ENCODE measurements at places on chromosomes 1 and 21. TPM values are rescaled to one million over a fixed set of nuclear protein-coding genes. Genes with fewer than 3 reads are reported as not detected.

DNA sequence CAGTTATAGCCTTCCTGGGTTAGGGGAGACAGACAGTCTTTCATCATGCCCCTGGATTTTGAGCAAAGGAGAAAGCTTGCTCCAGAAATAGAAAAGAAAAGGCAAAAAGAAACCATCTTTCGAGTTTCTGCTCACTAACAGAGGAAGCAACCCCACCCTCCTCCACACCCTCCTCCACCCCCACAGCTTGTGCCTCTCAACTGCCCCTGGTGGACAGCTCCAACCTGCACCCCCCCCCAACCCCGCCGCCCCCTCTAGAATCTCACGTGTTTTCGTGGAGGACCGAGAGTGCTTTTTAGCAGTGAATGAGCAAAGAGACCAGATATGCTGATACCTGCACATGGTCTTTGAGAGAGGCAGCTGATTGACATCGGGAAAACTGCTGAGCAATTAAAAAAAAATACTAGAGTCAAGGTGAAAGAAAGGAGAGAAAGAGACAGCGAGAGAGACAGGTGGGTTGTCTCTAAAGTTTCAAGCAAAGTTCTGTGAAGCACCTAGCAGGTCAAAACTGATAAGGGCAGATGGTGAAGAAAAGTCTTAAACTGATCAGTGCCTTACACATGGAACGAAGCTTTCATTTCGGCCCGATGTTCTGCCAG lies 358.3 kb downstream of the KIF26B start:
- DNase-seq: peak; percentile 36

DNA sequence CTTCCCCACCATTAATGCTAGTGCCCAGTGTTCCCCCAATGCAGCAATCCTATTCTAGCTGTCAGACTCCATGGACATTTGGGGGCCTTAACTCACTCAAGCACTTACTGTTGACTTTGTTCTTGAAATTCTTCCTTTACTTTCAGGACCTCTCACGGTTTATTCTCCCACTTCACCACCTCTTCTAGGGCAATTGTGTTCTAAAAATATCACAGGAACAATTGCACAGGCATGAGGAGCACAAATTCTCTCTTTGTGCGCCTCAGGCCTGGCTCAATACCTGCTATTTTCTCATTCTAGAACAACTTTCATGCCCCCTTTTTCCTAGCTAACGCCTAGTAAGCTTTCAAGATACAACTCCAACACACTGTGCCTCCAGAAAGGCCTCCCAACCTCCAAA lies 7.3 kb downstream of the MAB21L3 start:
- no peak for DNase-seq

ADAM30 gene
- total RNA-seq: 1.4 TPM

GRCh38 chr1:30179942-30180543 lies 543.3 kb downstream of the MATN1 start:
- DNase-seq: no peak

DNA sequence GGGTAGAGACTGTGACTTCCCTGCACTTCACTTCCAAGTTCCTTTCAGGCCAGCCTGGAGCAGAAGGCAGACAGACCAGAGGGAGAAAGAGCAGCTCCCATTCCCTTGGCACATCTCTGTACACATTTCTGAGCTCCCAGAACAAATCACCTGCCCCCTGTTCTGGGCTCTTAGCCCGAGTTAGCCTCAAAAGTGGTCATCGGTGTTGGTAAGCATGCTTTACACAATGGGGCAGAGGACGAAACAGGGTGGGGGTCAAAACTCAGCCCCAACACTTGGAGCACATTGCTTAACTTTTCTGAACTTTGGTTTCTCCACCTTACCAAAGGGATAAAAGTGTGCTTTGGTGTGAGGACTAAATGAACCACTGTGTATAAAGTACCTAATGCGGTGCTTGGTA lies 98.7 kb downstream of the DAB1 start:
- no peak for DNase-seq

- no peak for DNase-seq
Observed at GRCh38 chr1:193589597-193590040, 403.2 kb upstream of the B3GALT2 start.

- no peak for DNase-seq
Observed at GRCh38 chr1:89781494-89782126, 39.2 kb upstream of the LRRC8D start.

- no peak for DNase-seq
Observed at GRCh38 chr1:194477908-194478307, 1291.5 kb upstream of the B3GALT2 start.

- no peak for DNase-seq
Observed at GRCh38 chr1:49013079-49013478, 236.4 kb upstream of the BEND5 start.

GRCh38 chr1:202135221-202135721 lies 9.3 kb downstream of the ARL8A start:
- DNase-seq: peak; percentile 68

PAQR6 gene
- not detected for total RNA-seq

DNA sequence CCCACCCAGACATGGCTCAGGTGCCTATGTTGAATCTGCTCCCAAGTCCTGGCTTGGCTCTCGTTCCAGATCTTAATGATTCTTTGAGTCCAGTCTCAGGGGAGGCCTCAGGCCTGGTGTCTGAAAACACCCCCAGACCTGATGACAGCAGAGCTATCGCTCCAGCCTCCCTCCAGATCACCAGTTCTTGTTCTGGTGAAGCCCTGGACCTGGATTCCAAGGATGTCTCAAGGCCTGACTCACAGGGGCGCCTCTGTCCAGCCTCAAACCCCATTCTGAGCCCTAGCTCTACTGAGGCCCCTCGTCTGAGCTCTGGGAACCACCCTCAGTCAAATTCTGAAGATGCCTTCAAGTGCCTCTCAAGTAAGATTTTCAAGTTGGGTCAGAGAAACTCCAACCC lies 11.4 kb downstream of the MROH7 start:
- peak; percentile 57 for DNase-seq

DNA sequence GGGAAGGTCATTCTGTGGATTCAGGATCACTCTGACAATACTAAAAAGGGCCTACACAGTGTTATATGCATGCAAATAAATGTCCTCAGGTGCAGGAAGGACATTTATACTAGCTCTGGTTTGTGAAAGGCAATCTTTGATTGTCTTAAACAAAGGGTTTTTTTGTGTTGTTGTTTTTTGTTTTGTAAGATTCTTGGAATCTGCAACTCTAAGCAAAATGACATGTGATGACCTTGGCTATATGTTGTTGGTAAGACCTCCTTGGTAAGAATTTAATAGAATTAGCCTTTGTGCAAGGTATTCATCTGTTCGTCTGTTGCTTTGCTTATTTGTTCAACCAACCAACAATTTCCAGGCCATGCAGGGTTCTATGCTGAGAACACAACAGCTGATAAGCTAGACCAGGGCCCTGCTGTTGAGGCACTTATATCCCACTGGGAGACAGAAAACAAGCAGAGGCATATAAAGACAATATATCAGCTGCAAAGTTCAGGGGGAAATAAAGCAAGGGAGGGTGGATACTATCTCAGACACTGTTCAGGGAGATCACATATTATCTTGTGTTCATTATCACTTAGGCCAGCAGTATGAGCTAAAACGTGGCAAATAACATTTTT lies 60.3 kb downstream of the FH start:
- DNase-seq: no peak

HCRTR1 gene
- 6.7 TPM for total RNA-seq

CRP gene
- 0.48 TPM for total RNA-seq

GRCh38 chr1:8241417-8242014 lies 76.4 kb upstream of the SLC45A1 start:
- DNase-seq: no peak

MR1 gene
- 11.3 TPM for total RNA-seq

DNA sequence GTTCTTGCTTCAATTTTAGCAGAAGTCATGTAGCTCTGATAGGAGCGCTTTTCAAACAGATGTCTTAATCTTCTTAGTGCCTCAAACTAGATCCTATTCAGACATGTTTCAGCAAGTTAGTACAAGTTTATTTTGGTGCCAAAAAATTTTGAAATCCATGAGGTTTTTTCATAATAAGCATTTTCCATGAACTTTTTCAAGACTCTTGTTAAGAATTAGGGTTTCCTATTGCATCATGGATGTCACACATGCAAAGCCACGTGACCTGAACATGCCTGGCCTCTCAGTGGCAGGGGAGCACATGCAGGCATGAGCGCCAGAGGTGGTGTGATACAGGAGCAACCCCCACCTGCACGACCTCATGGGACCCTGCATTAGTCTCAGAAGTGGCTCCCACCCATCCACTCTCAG lies 67.6 kb downstream of the POFUT2 start:
- peak; percentile 86 for DNase-seq

DNA sequence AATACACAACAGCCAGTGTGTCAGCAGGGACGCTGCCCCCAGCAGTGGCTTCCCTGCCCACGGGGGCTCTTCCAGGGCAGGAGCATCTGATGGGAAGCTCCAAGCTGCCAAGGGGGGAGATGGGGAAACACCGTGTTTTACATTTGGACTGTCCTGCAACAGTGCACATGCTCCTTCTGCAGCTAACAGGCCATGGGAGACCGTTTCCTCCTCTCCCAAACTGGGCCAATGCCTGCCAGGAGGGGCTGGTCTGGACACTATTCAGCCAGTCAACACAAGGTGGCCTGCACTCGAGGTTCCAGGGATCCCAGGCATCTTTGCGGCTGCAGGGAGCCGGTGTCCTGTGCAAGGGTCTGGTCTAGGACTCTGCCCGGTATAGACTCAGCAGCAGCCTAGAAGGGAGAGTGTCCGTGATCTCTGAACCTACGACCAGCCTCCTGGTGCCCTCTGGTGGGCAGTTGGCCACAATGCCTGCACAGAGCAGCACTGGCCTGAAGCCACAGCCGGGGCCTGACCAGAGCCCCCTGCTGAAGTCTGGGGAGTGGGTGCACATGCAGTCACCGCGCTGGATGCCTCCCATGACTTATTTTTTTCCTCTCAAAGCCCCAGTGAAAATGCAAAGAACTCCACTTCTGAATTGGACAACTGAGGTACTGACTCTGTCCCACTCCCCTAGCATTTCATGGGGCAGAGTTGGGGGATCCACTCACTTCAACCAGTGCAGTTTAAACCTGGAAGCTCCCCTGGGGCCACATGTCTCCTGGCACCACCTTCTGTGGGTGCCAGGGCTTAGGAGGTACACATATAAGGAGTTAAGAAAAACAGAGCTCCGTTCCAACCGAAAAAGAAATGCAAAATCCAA lies 33.3 kb downstream of the RCC2 start:
- peak; percentile 62 for DNase-seq

DNA sequence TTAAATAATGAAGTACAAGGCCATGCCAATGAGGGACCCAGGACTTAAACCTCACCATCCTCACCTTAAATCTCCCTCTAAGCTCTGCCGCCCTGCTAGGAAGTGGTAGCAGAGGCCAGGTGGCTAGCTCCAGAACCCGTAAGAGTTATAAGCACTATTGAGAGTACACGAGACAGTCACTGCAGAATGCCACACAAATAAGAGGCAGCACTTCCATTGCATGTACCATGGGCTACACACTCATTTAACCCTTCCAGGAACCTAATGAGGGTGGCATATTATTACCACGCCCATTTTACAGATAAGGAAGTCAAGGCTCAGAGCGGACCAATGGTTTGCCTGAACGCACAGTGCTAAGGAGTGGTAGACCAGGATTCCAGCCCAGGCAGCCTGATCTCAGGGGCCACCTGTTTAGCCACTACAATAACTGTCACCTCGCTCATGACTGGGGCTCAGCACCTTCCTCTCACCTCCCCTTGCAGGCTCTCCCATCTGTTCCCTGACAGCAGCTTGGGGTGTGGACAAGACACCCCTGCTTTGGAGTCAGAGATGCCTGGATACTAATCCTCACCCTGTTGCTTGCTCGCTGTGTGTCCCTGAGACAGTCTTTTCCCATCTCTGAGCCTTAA lies 54.8 kb upstream of the ID3 start:
- no peak for DNase-seq

- peak; percentile 21 for DNase-seq
Observed at GRCh38 chr1:113905435-113905861, 322 bp downstream of the DCLRE1B start.

TRIM45 gene
- 12.0 TPM for total RNA-seq

- peak; percentile 69 for DNase-seq
Observed at GRCh38 chr1:32806910-32807523, 10.1 kb downstream of the YARS1 start.

CLDN17 gene
- not detected for total RNA-seq

SDC3 gene
- total RNA-seq: 29.6 TPM

DNA sequence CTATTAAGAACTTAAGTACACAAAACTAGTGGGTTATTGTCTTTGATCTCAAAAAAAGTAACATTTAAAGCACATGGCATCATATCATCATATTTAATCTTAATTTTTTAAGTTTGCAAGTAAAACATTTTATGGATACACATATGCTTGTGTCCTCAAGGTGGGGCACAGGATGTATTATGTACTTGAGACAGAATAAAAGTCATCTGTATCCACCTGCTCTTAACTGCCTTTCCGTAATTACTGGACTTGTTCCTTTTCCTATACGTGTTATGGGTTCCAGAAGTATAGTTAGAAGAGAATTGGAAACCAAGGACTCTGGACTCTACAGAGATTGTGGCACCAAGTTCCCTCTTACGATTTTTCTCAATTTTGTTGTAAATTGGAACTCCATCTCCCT lies 79.4 kb downstream of the FCRL5 start:
- no peak for DNase-seq

CFAP74 gene
- total RNA-seq: 4.6 TPM
